ENCODE measurements at places on chromosomes 2 and 18.

DNA sequence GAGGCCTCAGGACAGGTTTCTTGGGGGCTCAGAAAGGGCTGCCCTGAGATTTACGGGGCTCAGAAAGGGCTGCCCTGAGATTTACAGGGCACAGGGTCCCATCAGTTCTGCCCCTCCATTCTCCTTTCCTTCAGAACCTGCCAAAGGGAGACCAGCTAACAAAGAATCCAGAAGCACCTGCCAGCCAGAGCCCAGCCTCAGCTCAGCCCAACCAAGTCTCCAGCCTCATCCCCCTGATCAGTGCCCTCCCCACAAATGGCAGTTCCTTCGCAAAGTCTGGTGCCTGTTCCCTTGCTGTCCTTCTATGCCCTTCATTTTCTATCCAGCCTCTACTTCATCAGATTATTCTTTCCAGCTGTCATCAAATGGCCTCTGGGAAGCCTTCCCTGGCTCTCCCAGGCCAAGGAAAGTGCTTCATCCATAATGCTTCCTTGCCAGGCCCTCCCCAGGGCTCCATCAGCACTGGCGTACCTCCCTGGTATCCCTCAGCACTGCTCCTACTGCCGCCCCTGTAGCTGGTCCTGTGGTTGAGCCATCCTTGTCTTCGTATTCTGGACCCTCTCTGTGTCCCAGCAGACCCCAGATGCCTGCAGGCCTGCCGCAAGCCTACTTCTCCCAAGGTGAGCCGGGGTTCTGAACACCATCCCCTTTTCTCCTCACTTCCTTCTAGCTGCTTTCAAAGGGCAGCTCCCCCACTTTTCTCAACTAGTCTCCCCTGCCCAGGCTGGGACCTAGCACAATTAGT, 96.2 kb upstream of the EPAS1 start:
- DNase-seq: no peak

- DNase-seq: no peak
These were observed 141.4 kb downstream of the ZEB2 start for GRCh38 chr2:144378551-144378950.

- DNase-seq: no peak
These were observed 131.2 kb downstream of the EIPR1 start for GRCh38 chr2:3246406-3246805.

- DNase-seq: no peak
These were observed 68.0 kb upstream of the RMP24 start for GRCh38 chr18:35904389-35905037.

- no peak for DNase-seq
These were observed 249.2 kb upstream of the SLC39A10 start for GRCh38 chr2:195407783-195408182.

DNA sequence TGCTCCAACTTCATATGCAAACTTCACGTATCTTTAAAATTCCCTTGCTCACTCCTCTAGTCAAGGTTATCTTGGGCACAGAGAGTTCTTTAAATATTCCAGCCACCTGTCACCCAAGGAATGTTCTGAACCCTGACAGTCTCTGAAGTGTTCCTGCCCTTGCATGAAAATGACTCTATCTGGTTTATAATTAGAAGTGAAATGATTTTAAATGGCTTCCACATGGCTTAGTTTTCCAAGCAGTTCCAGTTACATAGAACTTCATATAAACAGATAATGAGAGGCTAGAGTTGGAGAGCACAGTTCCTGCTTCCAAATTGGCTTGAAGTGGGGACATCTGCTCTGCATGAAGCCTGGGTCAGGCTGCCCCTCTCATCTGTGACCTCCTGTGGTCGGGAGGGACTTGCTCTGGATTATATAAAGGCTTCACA, 81.9 kb downstream of the SLC4A3 start:
- DNase-seq: no peak

Data from spleen (tissue), 13 donors.